ENCODE measurements at places on chromosomes 5 and 9.

DNA sequence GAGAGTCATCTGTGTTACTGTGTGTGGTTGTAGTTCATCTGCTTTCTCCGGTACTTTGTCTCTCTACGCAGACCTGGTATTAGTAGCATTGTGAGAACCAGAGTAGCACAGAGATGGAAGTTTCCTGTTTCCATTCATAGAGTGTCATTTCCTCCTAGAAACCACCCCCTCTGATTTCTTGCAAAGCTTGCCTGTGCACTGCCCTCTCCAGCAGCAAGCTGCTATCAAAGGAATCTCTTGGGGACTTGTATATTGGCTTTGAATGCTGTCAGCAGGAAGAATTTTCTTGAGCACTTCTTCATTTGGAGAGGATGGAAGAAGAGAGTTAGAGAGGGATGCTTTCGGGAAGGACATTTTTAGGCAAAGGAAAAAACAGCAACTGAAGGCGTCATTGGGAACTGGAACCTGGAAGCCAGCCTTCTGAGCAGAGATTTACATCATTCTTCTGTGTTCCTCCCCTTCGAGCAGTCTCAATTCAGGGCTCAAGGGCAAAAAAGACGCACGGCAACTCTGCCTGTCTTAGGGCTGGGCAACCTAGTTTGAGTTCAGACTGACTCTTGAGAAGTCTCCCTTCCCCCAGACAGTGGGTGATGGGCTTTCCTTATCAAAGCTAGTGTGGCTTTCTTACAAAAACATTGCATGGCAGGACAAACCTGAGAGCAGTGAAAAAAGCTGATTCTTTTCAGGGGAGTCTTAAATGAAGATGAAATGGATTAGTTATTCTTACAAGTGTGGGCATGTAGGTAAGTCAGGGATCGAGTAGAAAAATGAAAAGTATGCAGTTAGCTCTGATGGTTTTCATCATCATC is 226.3 kb downstream of the AOPEP start:
- DNase-seq: no peak

DNA sequence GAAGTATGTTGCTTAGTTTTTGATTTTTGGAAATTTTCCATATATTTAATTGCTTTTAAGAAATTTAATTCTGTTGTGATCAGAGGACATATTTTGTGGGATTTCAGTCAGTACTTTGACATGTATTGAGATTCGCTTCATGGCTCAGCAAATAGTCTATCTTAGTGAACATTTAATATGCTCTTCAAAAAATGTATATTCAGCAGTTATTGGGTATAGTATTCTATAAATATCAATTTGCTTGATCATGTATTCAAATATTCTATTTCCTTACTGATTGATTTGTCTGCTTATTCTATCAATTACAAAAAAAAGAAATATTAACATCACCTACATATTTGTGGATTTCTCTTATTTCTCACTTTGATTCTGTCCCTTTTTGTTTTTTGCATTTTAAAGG is 79.5 kb upstream of the HAND1 start:
- DNase-seq: no peak

DNA sequence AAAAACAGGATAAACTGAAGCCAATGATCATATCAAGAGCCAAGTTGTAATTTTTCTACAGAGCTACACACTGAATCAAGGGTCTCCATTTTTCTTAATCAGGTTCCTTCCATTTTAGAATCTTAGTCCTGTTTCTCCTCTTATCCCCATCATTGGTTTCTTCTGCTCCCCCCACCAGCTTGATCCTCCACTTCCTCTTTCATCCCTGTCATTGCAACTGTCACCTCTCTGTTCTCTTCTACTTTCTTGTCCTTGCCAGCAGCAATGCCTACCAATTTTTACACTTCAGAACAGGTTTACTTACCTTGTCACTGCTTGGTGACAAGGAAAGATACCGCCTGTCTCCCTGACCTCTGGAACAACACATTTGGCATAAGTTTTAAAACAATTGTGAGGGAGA is 97.3 kb downstream of the CFAP90 start:
- DNase-seq: no peak

DNA sequence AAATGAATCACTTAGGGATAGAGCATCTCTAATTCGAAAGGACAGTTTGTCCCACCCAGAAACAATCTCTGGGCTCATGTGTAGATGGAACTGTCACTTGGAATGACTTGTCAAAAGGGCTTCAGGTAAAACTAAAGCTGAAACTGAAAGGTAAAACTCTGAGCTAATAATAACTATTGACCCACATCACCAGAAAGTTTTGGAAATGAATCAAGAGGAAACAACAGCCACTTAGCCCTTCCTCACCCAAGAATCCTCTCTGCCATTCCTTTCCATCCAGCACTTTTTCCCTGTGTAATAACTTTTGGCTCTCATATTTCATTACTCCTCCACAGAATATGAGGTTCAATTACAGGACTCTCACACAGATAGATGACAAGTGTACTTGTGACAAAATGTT is 14.0 kb upstream of the GLRX start:
- DNase-seq: no peak

DNA sequence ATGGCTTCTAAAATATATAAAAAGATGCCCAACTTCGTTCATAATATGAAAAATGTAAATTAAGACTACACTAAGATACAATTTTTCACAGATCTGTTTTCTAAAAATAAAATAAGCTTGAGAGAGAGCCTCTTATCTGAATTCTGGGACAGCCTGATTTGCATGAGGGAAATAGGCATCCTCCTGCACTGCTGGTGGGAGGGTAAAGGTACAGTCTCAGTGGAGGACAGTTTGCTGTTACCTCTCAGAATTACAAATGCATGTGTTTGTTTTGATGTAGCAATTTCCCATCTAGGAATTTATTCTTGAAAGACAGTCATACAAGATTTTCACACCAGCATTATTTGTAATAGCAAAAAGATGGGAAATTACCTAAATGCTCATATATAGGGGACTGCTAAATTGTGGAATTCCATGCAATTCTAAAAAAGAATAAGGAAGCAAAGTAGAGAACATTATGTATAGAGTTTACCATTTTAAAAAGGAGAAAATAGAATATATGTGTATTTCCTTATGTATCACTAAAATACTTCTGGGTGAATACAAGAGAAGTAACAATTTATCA is 75.7 kb downstream of the ZSWIM6 start:
- DNase-seq: no peak

- no peak for DNase-seq
These were observed 64.8 kb downstream of the SMIM23 start for GRCh38 chr5:171850324-171850947.

GRCh38 chr9:121568343-121569265 is 69.0 kb upstream of the GGTA1 start:
- peak; percentile 24 for DNase-seq

DNA sequence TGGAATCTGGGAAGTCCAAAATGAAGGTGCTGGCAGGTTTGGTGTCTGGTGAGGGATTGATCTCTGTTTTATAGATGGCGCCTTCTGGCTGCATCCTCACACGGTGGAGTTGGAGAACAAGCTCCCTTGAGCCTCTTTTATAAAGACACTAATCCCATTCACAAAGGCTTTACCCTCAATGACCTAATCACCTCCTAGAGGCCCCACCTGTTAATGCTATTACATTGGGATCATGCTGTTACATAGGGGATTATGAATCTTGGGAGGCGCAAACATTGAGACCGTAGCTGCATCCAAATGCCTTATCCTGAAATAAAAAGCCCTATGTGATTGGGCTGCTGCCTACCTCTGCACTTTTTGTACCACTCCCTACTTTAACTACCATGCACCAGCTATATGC is 197.1 kb upstream of the HMHB1 start:
- DNase-seq: no peak

- no peak for DNase-seq
These were observed 181.2 kb downstream of the MACROH2A1 start for GRCh38 chr5:135217669-135218485.

GRCh38 chr9:137226338-137227053 is 806 bp upstream of the RNF224 start:
- DNase-seq: no peak

- no peak for DNase-seq
These were observed 143.7 kb upstream of the FSTL4 start for GRCh38 chr5:133756036-133756435.

DNA sequence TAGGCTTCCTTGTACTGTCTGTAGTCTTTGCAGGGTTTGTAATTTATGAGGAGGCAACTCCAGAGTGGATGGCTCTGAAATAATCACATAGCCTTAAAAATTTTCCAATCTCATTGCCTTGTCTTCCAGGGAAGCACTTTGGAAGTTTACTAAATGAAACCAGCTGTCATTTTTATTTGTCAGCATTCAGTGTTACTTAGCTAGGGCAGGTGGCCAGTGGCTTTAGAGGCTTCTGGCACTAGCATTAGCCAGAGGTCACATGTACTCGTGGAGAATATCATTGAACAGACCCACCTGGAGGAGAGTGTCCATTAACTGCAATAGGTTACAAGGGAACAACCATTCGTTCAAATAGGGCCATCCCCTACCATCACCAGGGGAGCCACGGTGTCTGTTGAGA is 160.3 kb upstream of the SLC28A3 start:
- DNase-seq: no peak

DNA sequence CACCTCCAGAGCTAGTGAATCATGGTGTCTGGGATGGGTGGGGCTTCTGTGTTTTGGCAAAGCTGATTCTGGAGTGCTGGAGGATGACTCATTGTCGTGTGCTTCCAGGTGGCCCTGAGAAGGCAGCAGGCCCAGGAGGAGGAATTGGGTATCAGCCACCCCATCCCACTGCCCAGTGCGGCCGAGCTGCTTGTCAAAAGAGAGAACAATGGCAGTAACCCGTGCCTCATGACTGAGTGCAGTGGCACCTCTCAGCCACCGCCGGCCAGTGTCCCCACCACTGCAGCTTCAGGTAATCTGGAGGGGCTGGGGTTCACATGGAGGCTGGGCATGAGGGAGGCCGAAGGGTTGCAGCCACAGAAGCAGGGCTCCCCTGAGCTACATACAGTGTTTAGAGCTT is 5.4 kb downstream of the DMRT1 start:
- no peak for DNase-seq

DNA sequence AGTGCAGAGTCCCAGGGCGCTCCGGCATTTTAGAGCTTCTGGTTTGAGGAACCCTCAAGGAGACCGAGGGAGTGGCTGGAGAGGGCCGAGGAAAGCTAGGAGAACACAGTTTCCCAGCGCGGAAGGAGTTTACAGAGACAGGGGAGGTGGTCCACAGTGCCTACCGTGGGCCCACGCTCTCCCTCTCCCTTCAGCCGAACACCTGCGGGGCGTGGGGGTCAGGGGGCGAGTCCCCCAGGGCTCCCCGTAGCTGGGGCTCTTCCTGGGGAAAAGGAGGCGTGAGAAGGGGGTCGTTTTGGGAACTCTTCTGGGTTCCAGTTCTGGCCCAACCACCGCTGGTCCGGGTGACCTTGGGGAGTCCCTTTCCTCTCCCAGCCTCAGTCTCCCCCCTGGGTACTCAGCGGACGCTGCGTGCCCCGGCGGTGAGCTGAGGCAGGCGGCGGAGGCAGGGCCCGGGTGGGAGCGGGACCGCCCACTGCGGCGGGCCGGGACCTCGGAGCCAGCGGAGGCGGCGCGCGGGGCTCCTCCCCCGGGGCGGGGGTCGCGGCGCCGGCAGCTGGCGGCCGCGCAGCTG is 368 bp upstream of the FRMPD1 start:
- no peak for DNase-seq

DNA sequence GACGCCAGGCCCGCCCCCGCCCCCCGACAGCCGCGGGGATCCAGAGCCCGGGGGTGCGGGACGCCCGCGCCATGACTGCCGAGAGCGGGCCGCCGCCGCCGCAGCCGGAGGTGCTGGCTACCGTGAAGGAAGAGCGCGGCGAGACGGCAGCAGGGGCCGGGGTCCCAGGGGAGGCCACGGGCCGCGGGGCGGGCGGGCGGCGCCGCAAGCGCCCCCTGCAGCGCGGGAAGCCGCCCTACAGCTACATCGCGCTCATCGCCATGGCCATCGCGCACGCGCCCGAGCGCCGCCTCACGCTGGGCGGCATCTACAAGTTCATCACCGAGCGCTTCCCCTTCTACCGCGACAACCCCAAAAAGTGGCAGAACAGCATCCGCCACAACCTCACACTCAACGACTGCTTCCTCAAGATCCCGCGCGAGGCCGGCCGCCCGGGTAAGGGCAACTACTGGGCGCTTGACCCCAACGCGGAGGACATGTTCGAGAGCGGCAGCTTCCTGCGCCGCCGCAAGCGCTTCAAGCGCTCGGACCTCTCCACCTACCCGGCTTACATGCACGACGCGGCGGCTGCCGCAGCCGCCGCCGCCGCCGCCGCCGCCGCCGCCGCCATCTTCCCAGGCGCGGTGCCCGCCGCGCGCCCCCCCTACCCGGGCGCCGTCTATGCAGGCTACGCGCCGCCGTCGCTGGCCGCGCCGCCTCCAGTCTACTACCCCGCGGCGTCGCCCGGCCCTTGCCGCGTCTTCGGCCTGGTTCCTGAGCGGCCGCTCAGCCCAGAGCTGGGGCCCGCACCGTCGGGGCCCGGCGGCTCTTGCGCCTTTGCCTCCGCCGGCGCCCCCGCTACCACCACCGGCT is 1.0 kb downstream of the FOXE1 start:
- DNase-seq: peak; percentile 33

DNA sequence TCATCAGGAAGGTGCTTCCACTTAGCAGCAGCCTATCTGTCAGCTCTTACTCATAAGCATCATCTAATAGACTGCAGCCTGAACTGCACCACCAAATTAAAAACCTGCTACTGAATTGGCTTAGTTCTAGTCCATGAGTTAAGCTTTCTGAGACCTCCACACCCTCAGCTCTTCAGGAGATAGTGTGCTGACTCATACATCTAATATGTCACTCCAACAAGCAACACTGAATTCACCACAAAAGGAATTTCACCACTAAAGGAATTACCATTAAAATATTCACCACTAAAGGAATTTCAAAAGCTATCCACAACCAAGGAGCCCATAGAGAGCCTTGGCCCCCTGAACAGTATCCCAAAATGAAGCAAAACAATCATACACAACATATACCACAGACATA is 418.5 kb upstream of the RORB start:
- no peak for DNase-seq

DNA sequence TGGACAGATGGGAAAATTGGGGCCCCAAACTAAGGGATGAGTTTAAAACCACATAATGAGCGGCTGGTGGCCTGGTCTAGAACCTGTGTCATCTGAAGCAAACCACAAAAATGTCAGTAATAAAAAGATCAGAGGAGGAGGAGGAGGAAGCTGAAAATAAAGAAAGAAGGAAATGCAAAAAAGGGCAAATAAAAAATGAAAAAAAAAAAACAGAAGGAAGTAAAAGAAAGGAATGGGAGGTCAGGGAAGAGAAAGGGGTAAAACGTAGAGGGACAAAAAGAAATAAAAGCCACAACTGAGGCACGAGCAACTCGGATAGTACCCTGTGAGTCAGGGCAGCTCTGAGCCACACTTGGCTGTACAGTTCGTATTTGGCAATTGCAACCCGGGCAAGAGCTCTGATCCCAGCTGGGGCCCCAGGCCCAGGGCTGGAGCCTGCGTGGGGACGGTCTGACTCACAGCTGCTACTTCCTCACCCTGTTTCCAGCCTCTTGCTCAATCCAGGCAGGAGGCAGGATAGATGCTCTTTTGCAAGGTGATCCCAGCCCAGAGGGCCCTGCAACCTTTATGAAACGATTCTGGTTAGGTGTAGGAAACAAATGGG is 137.9 kb upstream of the TRIM32 start:
- DNase-seq: peak; percentile 97

Data from IMR-90 (cell line).